ENCODE measurements at places on chromosomes 12 and 14.

GRCh38 chr14:91793704-91794103, 61.8 kb upstream of the CATSPERB start:
- DNase-seq = no peak

DNA sequence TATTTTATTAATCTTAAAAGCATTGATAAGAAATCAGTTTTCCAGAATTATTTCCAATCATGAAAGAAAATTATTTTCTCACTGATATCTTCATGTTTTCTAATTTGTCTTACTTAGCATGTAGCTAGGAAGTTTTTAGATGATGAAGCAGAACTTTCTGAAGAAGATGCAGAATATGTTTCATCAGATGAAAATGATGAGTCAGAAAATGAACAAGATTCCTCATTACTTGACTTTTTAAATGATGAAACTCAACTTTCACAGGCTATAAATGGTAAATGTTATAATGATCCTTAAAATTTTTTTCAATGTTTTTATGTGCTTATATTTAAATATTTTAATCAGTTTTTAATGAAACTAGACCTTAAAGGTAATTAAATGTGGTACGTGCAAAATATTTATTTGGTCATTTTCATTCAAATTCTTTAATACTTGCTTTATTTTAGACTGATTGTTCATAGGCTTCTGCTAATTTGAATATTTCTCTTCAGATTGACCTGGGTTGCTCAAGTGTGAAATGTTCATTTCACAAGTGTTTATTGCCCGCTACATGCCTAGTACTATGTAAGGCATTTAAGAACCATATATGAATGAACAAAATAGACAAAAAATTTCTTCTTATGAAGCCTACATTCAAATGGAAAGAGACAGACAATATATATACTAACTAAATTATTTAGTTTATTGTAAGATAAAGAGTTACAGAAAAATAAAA, 49.5 kb downstream of the FANCM start:
- DNase-seq = no peak

GRCh38 chr12:46442239-46442638, 69.7 kb upstream of the SLC38A2 start:
- no peak for DNase-seq

DNA sequence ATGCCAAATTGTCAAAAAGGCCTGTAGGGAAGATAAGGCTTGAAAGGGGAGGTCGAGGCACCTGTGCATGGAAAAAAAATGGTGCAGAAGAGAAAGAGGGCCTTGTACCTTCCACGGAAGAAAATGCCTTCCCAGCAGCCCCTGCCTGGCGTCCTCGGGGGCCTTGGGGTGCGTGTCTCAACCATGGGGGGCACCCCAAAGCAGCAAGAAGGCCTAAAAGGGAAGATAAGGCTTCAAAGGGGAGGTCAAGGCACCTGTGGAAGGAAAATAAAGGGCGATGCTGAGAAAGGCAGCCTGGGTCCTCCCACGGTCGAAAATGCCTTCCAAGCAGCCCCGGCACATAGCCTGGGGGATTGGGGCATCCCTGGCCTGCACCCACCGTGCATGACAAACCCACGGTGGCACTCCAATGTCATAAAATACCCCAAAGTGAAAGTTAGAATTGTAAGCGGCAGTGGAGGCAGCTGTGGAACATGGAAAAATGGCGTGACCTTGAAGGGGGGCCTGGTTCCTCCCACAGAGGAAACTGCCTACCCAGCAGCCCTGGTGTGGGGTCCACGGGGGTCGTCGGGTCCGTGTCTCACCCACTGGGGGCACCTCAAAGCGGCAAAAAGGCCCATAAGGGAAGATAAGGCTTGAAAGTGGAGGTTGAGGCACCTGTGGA, 275.0 kb downstream of the ALG10 start:
- no peak for DNase-seq

GRCh38 chr14:32608857-32609256, 279.8 kb downstream of the AKAP6 start:
- DNase-seq = no peak

DNA sequence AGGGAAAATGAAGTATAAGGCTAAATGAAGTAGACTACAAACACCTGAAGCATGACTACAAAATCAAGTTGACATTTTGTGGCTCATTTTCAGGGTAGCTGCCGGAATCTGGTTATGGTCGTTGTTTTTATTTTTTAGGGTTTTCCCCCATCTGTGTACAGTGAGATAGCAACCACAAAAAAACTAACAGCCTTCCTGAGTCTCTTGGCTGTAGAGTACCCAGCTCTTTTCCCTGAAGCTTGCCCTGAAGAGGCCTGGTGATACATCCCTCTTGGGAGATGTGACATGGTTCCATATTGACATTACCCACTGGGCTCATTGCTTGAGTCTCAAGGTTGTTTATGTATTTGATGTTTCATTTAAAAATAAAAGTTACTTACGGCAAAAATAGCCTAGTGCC, 424.0 kb downstream of the ZFP36L1 start:
- DNase-seq = no peak

DNA sequence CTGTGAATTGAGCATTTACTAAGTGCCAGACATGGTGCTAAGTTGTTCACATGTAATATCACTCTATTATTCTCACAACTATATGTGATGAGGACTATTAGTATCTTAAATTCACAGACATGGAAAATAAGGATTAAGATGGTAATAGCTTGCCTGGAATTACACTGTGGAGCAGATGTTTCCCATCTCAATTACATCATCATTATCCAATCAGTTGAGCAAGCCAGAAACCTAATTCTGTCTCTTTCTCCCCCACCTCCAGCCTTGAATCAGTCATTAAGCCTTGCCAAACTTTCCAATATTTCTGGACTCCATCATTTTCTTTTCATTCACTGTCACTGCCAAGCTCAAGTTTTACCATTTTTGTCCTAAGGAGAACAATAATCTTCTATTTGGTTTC, 287.8 kb upstream of the KITLG start:
- no peak for DNase-seq

- no peak for DNase-seq
These were observed 259.0 kb downstream of the CCDC59 start for GRCh38 chr12:82099216-82099615.

DNA sequence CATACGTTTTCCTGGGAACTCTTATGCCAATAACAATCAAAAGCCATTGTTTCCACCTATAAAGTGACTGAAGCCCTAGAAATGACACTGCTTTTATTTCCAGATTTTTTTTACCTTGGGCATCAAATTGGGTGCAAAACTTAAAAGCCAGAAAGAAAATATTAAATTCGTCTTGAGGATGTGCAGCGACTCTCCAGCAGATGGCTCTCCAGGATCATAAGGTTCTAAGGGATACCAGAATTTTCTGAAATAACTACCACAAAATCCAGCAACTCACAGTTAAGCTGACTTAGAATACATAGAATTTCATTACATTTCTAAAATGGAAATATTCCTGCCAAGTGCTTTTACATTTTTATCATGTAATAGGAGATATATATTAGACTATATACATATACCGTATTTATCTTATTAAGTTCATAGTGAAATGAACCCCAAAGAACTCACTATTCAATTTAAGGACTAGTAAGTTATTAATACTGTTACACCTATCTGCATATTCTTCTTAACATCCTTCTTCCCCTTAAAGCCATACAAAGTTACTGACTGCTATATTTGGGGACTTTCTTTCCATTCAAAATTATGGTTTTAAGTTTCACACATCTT, 44.0 kb downstream of the ARMH4 start:
- DNase-seq = no peak

DNA sequence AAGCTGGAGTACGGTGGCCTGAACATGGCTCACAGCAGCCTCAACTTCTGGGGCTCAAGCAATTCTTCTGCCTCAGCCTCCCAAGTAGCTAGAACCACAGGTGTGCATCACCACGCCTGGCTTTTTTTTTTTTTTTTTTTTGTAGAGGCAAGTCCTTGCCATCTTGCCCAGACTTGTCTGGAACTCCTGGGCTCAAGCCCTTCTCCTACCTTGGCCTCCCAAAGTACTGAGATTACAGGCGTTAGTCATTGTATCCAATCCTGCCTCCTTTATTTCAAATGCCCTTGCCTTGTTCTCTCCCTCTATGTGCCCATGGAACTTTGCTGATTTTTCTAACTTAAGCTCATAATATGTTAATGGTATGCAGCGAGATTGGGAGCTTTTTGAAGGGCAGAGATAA, 49.2 kb upstream of the PRICKLE1 start:
- no peak for DNase-seq

- no peak for DNase-seq
These were observed 61.0 kb upstream of the PPFIA2 start for GRCh38 chr12:81819991-81820633.

DNA sequence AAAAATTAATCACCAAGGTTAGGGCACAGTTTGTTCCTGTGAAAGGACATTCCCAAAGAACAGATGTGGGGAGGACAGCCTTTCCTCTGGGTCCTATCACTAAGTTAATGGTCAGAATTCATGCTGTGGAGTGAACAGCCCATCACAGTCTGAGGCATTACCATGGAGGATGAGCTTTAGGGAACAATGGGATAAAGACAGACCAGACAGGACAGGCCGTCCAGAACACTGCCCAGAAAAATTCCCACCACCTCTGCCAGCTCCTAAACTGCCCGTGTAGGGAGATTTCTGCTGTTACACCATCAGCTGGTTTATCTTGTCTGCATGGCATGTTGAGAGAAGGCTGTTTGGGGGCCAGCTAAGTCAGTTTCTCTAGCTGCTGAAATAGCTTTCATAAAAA, 49.6 kb upstream of the IFNG-AS1 start:
- no peak for DNase-seq

Measured in left renal cortex interstitium (tissue), 4 donors.